SK-N-DZ (cell line): ENCODE measurements at places on chromosomes 2 and 18.

DNA sequence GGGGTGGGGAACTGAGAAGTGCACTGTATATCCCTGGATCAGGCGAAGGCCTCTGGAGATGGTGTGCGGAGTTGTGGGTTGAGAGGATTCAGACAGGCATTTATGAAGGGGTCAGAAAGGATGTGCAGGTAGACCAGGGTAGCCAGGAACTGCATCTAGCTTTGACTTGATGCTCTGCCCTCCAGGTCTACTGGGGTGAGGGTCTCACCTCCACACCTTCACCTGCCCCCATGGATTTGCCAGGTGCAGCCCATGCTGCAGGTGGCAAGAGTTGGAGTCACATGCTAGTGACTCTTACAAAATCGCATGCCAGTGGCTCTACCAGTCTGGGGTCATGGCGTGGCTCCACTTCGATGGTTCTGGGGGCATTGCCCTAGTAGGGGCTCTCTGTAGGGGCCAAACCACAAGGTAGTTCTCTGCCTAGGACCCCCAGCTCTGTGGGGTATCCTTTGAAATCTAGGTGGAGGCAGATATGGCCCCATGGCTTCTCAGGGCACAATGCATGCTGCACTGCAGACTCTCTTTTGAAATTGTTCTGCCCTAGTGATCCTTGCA lies 18.9 kb upstream of the KCNF1 start:
- no peak for DNase-seq

- DNase-seq = no peak
Observed at GRCh38 chr2:235954888-235955480, 213.2 kb downstream of the GBX2 start.

DNA sequence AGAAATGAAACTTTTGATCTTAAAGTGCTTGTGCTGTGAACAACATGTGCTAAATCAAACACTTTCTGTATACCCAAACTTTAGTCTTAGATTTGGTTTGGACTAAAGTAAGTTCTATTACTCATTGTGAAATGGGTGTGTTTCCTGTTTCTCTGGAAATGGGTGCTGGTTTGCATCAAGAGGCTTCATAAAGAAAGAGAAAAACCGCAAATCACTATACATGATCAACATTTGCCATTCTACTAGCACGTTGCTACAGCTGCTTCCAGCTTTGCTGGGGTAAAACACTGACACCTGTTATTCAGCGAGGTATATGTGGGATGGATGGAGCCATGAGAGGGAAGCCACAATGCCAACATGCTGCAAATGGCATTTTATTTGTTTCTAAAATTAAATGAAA lies 547.0 kb upstream of the ACVR2A start:
- DNase-seq = no peak

DNA sequence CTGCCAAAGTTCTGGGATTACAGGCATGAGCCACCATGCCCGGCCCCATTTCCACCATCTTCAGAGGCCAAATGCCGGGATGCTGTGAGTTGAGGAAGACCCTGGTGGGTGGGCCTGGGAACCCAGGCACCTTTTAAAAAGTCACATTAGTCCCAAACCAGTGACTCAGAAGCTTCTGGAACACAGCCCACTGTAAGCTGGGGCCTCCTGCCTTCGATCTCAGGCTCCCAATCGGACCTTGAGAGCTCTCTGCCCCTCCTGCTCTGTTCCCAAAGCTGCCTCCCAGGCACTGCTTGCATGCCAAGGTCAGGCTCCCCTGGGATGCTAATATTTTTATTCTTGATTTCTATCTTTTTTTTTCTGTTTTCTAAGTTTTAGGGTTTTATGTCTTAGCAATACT lies 4.2 kb downstream of the ADCY3 start:
- DNase-seq = no peak

GRCh38 chr2:11097854-11098387 lies 57.3 kb upstream of the SLC66A3 start:
- DNase-seq = no peak

DNA sequence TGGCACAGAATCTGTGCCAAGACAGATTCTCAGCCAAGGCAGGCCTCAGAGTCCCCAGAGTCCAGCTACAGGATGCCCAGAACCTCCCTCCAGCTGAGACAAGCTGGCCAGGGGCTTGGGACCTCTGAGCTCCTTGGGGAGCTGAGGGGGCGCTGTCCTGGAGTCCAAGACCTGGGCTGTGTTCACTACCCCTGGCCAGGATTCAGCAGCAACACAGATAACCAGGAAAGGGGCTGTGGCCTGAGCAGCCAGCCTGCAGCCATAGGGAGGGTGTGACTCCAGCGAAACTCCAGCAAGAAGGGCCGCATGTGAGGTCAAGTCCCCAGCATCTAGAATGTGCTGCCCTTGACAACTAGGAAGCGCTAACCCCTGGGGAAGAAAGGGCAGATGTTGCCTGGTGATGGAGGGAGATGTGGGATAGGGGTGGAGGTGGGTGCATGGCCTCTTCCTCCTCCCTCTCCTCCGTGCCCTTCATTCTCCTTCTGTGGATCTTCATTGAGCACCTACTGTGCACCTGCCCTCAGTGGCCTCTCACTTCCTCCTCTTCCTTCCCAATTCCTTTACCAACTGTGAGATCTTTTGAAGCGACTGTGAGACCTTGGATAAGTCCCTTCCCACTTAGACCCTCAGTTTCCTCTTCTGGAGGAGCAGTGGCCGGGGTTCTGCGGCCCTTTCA lies 7.7 kb upstream of the ARID5A start:
- DNase-seq = no peak

DNA sequence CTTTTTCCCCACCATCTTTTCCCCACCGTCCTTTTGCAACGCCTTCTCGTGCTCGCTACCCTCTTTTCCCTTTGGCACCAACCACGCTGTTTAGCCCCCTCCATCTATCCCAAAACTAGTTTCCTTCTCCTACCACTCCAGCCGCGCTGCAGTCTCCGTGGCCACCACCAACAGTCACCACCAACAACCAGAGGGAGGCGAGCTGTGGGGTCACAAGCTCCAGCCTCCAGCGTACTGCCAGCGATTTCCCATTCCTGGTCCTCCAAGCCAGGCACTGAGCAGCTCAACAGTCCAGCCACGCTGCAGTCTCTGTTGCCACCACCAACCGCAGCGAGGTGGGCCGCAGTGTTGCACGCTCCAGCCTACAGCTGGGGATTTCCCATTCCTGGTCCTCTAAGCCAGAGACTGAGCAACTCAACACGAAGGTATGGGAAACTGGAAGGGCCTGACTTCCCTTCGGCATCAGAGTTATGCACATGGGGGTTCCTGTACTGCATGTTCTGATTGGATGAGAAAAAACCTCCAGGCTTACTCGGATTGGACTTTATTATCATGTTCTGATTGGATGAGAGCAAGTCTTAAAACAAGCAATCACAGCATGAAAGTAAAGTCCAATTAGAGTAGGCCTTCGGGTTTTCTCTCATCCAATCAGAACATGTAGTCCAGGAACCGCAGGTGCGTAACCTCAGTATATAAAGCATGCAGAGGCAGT lies 42.3 kb upstream of the IMP4 start:
- no peak for DNase-seq

- DNase-seq = peak; percentile 61
Observed at GRCh38 chr2:219175928-219176817, 552 bp downstream of the CNPPD1 start.

GRCh38 chr18:29821544-29821943 lies 1221.0 kb downstream of the DSC3 start:
- no peak for DNase-seq

- DNase-seq = no peak
Observed at GRCh38 chr2:11435036-11435435, 30.9 kb downstream of the E2F6 start.

DNA sequence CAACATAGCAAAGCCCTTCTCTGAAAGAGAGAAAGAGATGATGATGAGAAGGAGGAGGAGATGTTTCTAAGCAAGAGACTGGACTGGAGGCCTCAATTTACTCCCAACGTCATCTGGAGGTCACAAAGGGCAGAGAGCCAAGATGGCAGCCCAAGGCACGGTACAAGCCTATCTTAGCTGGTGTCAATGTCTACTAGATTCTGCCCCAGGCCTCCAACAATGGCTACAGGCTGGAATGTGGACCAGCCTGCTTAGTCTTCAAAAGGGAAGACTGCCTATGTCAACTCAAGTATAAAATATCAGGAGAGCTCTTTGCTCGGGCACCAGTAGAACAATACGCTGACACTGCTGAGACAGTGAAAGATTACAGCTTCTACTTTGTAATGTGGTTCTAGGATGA lies 6.7 kb upstream of the SLC4A5 start:
- no peak for DNase-seq

- DNase-seq = no peak
Observed at GRCh38 chr2:197888321-197888720, 83.9 kb downstream of the PLCL1 start.

GRCh38 chr2:37630301-37630700 lies 41.1 kb downstream of the CDC42EP3 start:
- DNase-seq = no peak

- DNase-seq = no peak
Observed at GRCh38 chr2:227880460-227880859, 9.0 kb downstream of the DAW1 start.

- DNase-seq = peak; percentile 25
Observed at GRCh38 chr2:43426305-43427031, 169.4 kb downstream of the THADA start.
